Activated T-cell treated with anti-CD3 and anti-CD28 coated beads for 1 hour (primary cell): ENCODE measurements at places on chromosomes 11 and 22.

GRCh38 chr11:61056981-61057380 lies 45.3 kb upstream of the CD5 start:
- no peak for DNase-seq

- no peak for DNase-seq
Observed at GRCh38 chr11:30451626-30452025, 128.7 kb downstream of the ARL14EP start.

DNA sequence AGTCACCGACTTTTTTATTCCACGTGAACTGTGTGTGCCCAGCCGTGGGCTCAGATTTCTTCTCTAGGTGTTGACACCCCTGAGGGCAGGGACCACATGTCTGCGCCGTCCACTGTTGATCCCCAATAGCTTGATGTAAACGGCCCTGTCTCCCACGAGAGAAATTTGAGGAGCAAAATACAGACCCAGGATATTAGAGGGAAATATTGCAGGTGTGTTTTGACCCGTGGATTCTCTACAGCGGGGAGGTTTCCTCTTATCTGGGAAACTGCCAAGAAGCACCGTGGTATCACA lies 437.5 kb downstream of the TBC1D22A start:
- DNase-seq, result no peak

DNA sequence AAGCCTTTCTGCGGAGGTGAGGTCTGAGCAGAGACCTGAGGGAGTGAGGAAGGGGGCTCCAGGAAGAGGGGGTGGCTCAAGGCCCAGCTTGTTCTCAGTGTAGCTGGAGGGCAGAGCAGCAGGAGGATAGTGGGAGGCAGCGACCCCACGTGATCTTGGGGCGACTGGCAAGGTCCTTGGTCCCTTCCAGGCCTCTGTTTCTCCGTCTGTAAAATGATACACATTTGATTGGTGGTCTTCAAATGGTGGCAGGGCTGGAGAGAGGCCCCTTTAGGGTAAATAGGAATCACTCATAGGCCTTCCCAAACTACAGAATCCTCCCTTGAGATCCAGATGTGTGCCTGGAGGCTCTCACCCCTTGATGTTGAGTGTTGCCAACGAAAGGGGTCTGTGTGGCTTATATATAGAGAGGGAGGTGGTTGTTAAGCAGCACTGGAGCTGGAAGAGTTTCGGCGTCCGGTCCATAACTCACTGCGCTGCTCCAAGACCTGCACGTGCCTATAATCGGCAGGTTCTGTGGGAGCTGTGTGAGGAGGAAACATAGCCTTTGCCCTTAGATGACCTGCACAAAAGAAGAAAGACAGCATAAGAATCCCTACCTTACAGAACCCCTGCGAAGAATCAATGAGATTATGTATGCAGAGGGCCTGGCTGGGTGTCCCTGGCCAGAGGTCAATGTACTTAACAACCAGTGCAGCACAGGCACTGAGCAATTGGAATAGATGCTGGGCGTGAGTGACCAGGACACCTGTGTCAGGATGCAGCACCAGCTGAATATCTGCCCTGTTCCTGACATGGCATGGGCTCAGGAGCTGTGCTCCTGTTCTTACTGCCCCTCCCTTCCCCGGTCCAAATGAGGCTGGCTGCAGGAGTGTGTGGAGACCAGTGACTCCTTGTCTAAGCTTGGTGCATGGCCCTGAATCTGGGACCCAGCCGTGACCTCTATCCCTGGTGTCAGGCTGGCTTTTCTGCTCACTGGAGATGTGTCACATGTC lies 28.7 kb downstream of the OTOG start:
- DNase-seq, result no peak

DNA sequence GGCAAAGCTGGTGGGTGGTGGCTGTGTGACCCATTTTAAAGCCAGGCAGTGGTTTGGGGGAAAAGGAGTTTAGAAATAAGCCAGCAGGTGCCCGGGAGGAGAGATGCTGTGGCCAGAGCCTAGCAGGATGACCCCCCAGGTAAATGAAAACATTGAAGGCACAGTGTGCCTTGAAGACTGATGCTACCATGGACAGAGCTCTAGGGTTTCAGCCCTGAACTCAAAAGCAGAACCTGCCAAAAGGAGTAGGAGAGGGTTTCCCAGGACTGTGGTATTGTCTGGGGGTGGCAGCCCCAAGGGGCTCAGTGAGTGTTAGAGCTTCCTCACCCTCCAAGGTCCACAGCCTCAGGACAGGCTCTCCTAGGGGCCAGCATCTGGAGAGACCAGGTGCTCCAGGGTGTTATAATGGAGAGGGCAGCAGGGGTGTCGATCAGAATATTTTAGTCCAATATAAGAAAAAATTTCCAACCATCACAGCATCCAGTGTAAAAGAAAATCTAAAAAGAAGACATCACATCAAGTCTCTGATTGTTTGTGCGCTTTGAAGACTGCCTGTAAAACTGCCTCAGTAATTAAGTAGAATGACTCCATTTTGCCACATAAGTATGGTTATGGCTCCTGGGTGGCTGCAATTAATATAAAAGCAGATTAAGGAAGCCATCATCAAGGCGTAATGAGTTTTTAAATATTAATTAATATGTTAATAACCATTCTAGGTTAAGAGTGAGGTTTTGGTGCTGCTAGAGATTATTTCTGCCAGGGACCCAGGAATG lies 88.6 kb upstream of the LMO1 start:
- DNase-seq, result no peak

GRCh38 chr11:116053548-116053919 lies 549.3 kb upstream of the CADM1 start:
- no peak for DNase-seq

- DNase-seq, result no peak
Observed at GRCh38 chr11:123055191-123055901, 6.6 kb downstream of the HSPA8 start.

DNA sequence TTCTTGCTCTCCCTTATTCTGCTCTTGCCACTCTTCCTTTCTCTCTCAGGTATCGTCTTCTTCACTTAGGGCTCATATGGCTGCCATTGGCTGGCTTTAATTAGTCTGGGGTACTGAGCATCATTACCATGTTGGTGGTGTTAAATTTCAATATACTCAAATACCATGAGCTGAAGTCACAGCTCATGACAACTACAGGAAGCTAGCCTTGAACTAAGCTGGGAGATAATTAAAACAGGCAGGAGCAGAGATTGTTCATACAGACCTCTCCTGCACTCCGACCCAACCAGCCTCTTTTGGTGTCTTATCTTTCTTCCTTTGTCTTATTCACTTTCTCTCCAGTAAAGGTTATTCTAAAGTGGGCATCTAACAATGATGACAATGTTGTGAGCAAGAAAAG lies 130.9 kb upstream of the BLID start:
- no peak for DNase-seq

DNA sequence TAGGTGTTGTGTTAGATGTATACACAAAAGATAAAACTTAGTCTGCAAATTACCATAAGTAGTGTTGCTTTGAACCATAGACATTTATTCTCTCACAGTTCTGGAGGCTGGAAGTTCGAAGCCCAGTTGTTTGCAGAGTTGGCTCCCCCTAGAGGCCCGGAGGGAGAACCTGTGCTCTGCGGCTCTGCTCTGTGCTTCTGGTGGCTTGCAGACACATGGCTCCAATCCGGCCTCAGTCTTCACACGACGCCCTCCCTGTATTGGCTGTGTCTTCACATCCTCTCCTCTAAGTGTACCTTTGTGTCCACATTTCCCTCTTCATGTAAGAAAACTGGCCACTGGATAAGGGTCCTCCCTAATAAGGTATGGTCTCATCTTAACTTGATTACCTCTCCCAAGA lies 128.4 kb downstream of the OPCML start:
- no peak for DNase-seq

GRCh38 chr11:18650859-18651557 lies 16.9 kb upstream of the SPTY2D1 start:
- DNase-seq, result no peak

DNA sequence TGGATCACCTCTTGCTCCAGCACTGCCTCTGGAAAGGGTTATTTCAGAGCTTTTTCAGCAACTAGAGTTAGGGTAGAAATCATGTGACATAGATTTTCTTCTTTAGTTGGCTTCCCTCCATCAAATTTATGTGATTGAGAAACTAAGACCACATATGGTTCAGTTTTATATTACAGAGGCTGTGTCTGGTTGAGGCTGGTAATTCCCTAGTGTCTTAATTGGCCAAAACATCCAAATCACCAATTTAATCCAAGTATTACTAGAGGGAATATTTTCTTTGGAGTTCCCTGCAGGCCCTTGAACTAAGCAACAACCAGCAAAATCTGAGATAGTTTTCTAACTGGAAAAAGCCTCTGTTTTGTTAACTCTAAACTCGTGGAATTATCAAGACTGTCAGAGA lies 136.3 kb downstream of the ARHGAP42 start:
- no peak for DNase-seq

- no peak for DNase-seq
Observed at GRCh38 chr11:67996622-67997474, 7.0 kb downstream of the UNC93B1 start.

DNA sequence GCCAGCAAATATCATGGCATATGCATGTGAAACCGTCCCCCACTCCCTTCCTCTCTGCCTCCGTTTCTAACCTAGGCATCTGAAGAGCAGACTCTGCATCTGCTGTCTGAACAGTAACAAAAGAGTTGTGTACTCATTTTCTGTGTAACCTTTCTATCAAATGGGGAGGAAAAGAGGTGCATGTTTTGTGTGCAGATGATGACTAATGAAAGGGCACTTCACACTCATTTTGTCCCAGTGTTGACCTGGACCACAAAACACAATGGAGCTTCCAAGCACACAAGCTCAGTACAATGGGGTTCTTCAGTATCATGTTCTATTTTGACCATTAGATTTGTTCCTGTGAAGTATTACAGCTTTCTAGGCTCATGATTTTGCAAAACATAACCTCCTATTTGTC lies 13.0 kb downstream of the JHY start:
- no peak for DNase-seq

- DNase-seq, result no peak
Observed at GRCh38 chr11:253886-254270, 17.1 kb downstream of the PSMD13 start.

DNA sequence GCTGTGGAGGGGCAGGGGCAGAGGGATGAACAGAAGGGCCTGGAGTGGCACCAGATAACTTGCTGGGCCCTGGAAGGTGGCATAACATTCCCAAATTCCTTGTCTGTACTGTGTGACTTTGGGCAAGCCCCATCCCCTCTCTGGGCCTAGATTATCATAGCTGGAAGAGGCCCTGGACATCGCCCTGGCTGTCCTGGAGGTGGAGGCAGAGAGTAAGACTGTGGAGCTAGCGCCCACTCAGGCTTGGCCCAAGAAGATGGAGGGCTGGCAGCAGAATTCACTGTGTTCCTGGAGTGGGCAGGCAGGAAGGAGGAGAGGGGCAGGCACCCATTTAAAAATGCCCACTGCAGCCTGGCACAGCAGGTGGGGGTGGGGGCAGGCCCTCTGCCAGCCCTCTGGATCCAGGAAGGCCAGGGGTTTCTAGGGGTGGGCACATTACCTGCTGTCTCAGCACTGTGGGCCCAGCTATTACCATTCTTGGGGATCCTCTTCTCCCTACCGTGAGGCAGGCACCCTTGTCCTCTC lies 22.6 kb downstream of the ARHGEF17 start:
- no peak for DNase-seq

GRCh38 chr11:92311616-92312449 lies 87.2 kb downstream of the FAT3 start:
- no peak for DNase-seq
